Activated CD4-positive, alpha-beta T cell treated with anti-CD3 and anti-CD28 coated beads for 4 hours (primary cell): ENCODE measurements at places on chromosomes 16 and 17.

GRCh38 chr17:27353033-27353460 lies 59.1 kb downstream of the WSB1 start:
- no peak for DNase-seq

- no peak for DNase-seq
Observed at GRCh38 chr17:80291691-80292487, 31.2 kb downstream of the RNF213 start.

- no peak for DNase-seq
Observed at GRCh38 chr17:50424246-50424995, 1.6 kb upstream of the ACSF2 start.

DNA sequence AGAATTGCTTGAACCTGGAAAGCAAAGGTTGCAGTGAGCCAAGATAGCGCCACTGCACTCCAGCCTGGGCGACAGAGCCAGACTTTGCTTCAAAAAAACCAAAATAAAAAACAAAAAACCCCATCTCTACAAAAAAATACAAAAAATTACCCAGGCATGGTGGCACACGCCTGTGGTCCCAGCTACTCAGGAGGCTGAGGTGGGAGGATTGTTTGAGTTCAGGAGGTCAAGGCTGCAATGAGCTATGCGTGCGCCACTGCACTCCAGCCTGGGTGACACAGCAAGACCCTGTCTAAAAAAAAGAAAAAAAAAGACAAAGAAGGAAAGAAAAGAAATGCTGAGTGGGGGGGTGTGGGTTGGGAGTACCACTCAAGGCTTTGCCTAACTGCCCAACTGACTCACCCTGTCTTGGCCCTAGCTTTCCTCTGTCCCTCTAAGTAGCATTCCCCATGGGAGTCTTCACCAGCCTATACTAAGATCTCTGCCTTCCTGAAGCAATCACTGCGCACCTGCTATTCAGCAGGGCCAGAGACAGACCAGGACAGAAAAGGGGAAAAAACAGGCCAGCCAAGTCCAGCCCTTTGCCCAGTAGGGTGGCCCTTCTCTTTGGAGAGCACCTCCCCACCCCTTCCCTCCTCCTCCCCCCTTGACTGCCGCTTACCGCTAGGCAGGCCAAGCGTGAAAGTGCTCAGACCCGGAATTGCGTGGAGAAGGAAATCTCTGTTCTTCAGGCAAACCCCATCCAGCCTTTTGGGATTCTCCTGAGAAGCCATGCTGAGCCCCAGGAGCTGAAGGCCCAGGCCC lies 45.8 kb downstream of the RTN4RL1 start:
- no peak for DNase-seq

DNA sequence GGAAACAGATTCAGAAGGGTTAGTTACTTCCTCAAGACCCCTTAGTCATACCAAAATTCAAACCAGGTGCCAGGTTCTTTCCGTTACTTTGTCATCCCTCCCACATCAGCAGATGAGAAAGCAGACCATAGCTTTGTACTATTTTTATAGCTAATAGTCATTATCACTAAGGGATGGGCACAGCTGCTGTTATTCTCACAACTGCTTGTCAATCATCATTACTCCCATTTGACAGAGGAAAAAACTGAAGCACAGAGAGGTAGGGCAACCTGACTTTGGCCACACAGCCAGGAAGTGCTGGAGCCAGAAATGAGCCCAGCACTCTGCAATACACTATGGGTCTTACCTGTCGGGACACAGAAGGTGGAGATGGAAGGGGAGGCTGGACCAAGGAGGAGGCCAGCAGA lies 30.0 kb downstream of the TEKT5 start:
- DNase-seq, result no peak

DNA sequence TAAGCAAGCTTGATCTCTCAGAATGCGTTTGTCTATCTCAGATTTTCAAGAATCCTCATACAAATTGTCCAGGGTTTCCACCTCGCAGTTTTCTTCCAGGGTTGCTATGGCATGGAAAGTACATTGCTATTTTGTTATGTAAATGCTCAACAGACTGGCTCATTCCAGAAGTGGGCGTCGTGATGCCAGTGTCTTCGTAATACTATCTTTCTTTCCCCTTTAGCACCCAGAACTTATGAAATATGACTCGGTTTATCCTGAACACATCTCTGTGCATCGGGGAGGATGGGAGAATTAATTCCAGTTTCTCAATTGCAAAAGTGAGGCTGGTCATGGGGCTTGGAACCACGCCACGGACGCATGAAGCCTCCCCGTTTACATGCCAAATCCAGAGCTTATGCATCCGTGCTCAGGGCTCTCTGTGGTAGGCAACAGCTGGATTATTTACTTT lies 405.0 kb downstream of the WWOX start:
- no peak for DNase-seq

DNA sequence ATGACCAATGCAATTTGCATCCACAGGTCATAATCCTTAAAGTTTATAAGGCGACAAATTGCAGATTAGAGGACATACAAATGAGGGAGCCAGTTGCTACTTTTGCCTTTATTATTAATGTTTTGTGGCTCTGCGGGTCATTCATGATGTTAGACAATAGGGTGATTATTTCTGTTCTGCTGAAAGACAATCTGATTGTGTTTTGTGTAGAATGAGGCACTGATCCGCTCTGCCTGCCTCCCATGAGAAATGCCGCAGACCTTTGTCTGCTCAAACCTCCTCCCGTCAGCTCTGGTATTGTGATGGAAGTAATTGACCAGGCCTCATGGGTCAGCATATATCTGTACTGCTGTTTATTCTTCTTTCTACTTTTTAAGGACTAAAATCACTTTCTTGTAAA lies 224.9 kb downstream of the PRKCA start:
- DNase-seq, result no peak

DNA sequence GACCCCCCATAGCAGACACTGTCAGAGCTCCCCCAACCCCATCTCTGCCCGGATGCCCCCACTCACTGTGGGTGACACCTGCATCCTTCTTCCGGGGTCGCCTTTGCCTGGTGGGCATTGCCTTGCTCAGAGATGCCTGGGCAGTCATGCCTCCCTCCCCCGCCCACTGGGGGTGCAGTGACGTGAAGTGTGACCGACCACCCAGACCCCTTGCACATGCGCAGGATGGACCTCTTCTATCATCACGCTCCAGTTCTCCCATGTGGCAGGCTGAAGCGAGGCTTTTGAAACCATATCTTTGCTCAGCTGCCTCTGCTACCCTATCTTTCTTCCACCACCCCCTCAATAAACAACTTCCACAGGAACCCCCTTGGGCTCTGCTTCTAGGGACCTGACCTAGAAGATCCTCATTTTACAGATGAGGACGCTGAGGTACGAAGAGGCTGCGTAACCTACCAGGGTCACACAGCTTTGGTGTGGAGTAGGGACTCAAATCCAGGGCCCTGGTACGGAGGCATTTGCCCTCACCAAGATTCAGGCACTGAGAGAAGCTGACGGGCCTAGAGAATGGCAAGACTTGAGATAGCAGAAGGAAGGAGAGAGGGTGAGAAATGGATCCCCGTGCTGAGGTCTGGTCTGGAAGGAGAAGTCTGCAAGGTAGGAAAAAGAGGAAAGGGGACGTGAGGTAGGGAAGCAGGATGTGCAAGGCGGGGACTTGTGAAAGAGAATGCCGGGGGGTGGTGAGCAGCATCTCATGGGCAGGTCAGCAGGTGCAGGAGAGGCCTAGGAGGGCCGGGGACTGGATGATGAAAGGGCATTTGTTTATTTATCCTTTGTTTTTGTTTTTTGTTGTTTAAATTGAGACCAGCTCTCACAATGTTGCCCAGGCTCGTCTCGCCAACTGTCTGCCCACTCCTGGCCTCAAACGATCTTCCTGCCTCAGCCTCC lies 14.4 kb downstream of the NLRC5 start:
- DNase-seq, result no peak

DNA sequence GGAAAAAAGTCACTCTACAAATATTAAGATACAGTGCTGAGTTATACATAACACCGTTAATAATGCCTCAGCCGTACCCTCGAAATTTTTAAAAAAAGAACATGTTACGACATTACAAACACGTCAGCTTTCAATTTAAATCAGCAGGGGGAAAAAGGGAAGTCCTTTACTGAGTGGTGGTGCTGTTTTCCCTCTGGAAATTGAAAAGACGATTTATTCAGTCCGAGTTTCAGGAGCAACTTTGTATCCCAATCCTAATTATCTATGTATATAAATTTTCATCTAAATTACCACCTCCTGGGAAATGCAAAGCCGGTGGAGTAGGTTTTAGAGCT lies 1.3 kb downstream of the NETO2 start:
- DNase-seq, result no peak
